Heart left ventricle (tissue), 16 donors: ENCODE measurements at places on chromosomes 7 and 10. TPM values are rescaled to one million over a fixed set of nuclear protein-coding genes. Genes with fewer than 3 reads are reported as not detected.

DPYSL4 gene
- 4.0 TPM for polyA plus RNA-seq

MARVELD1 gene
- 3.0 TPM for polyA plus RNA-seq

EPHB6 gene
- 4.2 TPM for polyA plus RNA-seq

NKX2-3 gene
- polyA plus RNA-seq = not detected

MSANTD7 gene
- polyA plus RNA-seq = 5.6 TPM

CYP2C8 gene
- polyA plus RNA-seq = 0.11 TPM

TSPAN12 gene
- polyA plus RNA-seq = 32.1 TPM

PLAU gene
- 3.3 TPM for polyA plus RNA-seq
